ENCODE measurements at places on chromosomes 6 and 20.
A peak's percentile ranks its signal among the peaks of the same experiment; 100 is the strongest.

DNA sequence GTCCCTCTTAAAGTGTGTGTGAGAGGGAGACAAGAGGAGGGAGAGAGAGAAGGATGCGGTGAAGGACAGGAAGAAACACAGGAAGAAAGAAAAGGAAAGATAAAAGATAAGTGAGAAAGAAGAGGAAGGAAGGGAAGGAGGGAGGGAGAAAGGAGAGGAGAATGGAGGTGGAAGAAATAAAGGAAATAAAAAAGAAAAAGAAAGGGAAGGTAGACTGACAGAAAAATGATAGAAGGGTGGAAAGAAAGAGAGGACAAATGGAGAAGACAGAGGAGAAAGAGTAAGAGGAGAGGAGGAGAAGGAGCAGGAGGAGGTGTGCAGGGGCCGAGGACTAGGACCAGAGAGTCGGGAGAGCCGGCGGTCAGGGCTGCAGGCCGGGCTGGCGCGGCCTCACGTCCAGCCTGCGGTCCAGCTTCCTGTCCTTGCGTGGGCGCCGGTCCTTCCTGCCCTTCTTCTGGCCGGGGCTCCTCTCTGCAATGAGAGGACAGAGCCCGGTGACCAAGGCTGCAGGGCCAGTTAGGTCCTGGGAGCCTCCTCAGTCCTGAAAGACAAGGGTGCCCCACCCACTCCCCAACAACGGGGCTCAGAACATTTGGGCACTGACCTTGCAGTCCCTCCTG lies 42.0 kb downstream of the RSPO4 start:
- no peak for DNase-seq

DNA sequence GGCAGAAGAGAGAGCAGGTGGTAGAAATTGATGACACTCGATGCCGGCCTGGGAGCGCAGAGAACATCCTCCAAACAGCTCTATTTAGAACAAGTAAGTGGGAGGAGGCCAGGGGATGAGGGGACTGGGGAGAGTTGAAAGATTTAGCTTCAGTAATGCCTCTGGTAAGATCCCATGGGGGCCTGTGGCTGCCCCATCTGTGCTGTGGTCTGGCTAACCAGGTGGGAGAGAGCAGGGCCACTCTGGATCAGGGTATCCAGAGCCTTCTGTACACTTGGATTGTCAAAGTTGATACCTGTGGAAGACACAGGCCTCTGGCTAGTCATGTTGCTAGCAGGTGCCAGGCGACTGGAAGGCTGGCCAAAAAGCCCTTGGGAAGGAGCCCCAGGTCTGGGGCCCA lies 27.6 kb downstream of the NCOA5 start:
- DNase-seq, result no peak

- DNase-seq, result no peak
Measured at GRCh38 chr6:71334768-71335167, 46.2 kb downstream of the OGFRL1 start.

- DNase-seq, result no peak
Measured at GRCh38 chr6:141248021-141248799, 884.5 kb upstream of the GJE1 start.

GRCh38 chr20:63280371-63280770 lies 7.8 kb downstream of the ARFGAP1 start:
- DNase-seq, result no peak

DNA sequence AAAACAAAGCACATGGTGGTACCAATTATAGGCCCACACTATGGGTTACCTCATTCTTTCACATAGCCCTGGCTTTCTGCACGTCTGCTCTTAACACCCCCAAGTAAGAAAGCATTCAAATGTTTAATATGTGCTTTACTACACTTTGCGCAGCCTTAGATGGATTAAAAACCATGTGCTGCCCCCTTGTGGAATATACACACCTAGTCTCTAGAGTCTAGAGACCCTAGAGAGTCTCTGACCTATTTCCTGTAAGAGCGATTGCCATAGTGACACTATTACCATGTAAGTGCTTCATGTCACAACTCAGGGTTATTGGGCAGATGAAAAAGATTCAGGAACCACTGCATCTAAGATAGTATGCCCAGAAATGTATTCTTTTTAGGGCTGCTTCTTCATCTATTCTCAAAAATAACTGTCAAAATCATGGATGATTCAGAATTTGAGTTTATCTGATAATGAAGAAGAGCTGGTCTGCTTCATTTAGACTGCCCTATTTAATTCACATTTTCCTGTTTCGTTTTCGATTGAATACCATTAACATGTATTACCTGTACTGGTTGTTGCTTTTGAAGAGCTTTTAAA lies 186.3 kb downstream of the ADGB start:
- DNase-seq, result peak; percentile 39
